ENCODE measurements at places on chromosomes 3 and 15.
A peak's percentile ranks its signal among the peaks of the same experiment; 100 is the strongest.

DNA sequence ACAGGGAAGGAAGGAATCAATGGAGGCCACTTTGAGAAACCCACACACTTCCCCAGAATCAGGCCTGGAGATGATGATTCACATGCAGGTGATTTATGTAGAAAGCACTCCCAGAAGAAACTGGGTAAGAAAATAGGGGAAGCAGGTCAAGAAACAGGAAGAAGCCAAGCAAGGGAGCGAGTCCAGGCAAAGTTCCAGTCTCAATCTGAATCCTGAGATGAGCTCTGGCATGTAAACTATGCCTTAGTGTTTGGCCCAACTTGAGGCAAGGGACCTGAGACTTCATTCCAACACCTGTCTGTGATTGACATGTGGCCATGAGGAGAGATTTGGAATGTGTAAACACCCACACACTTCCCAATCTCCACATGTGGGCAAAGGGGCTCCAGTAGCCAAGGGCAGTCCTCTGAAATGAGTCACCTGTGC, 61.6 kb upstream of the CTNNB1 start:
- no peak for DNase-seq

- no peak for DNase-seq
These were observed 16.8 kb downstream of the GJD2 start for GRCh38 chr15:34738002-34738401.

GRCh38 chr3:185813691-185814215, 11.1 kb downstream of the IGF2BP2 start:
- no peak for DNase-seq

- DNase-seq, result no peak
These were observed 93.7 kb downstream of the MYLK start for GRCh38 chr3:123790254-123791072.

DNA sequence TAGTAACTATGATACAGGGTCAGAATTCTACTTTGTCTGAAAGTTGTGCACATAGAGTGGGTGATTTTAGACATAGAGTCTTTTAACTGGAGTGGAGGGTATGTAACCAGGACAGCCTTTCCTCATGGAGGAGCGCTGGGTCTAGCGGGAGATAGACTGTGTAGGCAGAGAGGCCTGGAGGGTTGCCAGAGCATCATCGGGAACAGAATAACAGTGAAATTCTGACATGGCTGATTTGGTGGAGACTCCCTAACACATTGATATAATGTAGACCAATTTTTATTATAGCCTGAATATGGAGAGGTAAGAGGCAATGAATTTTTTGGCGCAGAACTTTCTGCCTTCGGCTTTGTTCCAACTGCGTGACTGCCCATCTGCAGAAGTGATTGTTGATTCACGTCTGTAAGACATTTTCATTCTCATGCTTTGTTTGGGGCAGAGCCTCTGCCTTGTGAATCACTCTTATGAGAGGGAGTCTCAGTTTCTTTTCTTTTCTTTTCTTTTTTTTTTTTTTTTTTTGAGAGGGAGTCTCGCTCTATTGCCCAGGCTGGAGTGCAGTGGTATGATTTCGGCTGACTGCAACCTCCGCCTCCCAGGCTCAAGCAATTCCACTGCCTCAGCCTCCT, 16.0 kb downstream of the LPP start:
- no peak for DNase-seq

DNA sequence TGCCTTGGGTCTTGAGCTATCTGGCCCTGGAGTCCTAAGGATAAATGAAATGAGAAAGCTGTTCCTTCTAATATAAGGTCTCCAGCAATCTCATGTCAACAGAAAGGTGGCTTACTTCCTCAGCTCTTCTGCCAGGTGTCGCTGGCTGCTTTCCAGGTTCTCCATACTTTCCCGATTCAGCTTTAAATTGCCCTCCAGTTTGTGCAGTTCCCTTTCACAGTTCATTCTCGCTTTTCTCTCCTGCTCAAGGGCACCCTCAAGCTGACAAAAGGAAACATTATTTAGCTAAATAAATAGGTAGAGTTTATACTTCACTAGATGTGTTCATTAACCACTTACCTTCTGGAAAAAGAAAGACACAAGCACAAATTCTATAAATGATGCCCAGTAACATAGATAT, 73.0 kb downstream of the MYH15 start:
- DNase-seq, result no peak

GRCh38 chr15:35545316-35545823, 595 bp downstream of the DPH6 start:
- DNase-seq, result peak; percentile 56

Measured in ureter (tissue), 1 donor.